ENCODE measurements at places on chromosomes 6 and 20. TPM values are rescaled to one million over a fixed set of nuclear protein-coding genes. Genes with fewer than 3 reads are reported as not detected.

The DPPA5 gene
- not detected for total RNA-seq

- no peak for DNase-seq
Measured at GRCh38 chr6:66902457-66902856, 1195.4 kb upstream of the EYS start.

- DNase-seq: no peak
Measured at GRCh38 chr6:10838794-10839333, 525 bp upstream of the MAK start.

DNA sequence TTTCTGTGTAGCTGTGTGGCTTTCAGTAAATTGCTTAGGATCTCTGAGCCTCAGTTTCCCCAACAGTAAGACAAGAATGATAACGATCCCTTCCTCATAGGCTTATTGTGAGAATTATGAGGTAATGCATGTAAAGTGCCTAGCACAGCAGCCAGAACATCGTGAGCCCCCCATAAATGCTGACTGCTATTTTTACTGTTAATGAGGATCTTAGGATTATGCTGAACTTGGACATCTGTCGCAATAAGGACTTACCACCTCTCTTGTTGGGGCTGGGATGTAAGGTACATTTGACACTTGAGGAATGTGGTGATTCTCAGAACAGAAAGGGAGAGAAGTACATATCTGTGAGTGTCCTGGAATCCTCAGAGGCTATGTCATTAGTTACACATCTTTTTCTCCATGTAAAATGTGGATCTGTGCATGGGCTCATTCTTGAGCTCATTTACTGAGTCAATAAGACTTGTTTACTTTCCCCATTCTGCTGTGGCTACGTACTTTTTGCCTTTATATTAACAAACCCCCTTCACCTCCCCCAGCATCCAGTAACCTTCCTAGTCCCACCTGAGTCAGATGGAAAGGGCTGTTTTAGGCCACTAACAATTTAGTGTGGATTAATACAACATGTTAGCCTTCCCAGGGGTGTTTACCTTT, 64.4 kb upstream of the PLEKHG1 start:
- DNase-seq: no peak

GRCh38 chr6:24581084-24581669, 64.8 kb downstream of the KIAA0319 start:
- peak; percentile 80 for DNase-seq

The ADGRF4 gene
- 0.19 TPM for total RNA-seq

DNA sequence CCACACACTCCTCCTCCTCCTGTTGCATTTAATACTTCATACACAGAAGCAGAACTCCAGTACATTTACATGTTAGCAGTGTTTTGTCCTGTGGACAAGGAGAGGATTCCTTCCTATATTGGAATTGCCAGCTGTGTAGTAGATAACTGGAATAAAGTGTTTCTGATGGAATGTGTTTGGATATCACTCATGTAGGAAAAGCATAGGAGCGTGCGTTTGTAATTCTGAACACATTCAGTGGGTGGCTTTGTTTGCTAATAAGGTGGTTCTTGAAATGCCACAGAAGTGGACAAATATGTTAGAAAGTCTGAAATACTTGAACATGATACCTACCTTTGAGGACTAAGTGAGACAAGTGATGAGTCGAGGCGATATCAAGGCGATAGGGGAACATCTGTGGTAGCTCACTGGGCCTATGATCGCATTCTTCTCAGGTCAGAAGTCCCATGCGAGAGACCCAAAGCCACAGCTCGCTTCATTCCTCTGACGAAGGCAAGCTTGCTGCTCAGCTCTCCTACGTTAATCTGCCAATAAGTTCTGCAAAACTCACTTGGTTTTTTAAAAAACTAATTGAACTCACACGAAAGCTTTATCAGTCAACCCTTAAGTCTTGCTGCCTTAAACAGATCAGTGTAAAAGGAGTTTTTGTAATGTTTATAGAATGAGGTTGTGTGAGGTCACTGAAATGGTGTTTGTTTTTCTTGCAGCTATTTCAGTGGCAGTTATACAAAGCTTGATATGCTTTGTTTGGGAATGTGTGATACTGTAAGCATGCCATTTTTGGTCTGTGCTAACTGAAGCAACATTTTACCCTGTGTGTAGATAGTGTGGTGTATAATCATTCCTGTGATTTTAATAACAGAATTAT, 159.9 kb downstream of the SOX4 start:
- no peak for DNase-seq

- no peak for DNase-seq
Measured at GRCh38 chr6:46325561-46326530, 155.1 kb upstream of the ENPP5 start.

GRCh38 chr20:63093966-63094766, 87.4 kb upstream of the BHLHE23 start:
- DNase-seq: no peak

GRCh38 chr6:106281088-106281487, 44.5 kb downstream of the ATG5 start:
- DNase-seq: no peak

DNA sequence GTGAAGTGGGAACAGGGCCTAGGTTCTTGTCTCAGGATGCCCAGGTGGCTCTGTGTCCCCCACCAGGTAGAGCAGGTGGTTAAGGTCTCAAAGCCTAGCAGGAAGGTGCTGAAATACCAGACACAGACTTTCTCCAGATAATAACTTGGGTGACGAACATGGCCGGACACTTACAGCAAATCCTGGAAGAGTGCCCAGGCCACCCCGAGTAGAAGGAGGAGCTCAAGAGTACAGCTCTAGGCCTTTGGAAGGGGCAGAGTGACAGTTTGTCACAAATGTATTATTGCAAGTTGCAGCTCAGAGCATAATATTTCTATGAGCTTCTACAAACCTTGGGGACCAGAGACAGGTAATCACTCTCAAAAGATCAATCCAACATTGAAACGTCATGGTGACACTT, 251.6 kb upstream of the SOX4 start:
- DNase-seq: no peak

The PCK1 gene
- 103 TPM for total RNA-seq

The MROH8 gene
- total RNA-seq: 1.4 TPM

The UTRN gene
- total RNA-seq: 283 TPM

- DNase-seq: no peak
Measured at GRCh38 chr6:166618251-166618650, 8.8 kb downstream of the RPS6KA2 start.

GRCh38 chr6:102773636-102774035, 1380.1 kb downstream of the GRIK2 start:
- DNase-seq: no peak

GRCh38 chr6:126195625-126196236, 144.2 kb upstream of the CENPW start:
- no peak for DNase-seq

The TP53TG5 gene
- total RNA-seq: not detected

The PRKN gene
- 44.8 TPM for total RNA-seq

DNA sequence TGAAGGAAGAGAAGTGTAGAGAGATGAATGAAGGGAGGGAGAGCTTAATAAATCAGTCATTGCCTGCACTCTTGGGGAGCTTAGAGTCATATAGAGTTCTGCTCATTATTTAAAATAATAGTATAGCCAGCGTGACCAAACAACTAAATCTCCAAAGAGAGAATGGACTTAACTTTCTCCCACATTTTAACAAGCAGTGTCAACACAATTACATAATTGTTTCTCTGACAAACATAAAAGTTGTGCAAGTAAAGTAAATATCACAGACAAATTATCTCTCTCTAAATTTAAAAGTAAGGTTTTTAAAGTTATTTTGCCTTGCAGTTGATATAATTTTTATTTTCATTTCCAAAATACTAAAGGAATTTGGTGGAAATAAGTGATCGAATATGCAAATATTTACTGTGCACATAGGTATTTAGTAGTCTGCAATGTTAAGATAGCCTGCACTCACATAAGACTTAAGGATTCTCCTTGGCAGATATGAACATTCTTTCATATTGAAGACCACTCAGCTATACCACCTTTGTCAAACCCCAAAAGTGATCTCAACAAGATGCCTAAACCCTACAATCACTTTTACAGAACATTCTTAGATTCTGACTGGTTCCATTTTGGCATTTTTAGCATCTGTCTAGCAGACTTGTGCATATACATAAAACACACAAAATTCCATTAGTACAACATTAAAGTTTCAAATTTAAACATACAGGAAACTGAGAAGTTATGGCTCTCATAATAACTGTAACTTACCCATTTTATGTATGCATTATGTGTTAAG, 67.7 kb downstream of the KIF6 start:
- no peak for DNase-seq

GRCh38 chr20:6746901-6747609, 20.4 kb upstream of the BMP2 start:
- DNase-seq: no peak

- no peak for DNase-seq
Measured at GRCh38 chr6:127496471-127496870, 22.7 kb downstream of the MTCL3 start.

The EEF1A2 gene
- 4.7 TPM for total RNA-seq

DNA sequence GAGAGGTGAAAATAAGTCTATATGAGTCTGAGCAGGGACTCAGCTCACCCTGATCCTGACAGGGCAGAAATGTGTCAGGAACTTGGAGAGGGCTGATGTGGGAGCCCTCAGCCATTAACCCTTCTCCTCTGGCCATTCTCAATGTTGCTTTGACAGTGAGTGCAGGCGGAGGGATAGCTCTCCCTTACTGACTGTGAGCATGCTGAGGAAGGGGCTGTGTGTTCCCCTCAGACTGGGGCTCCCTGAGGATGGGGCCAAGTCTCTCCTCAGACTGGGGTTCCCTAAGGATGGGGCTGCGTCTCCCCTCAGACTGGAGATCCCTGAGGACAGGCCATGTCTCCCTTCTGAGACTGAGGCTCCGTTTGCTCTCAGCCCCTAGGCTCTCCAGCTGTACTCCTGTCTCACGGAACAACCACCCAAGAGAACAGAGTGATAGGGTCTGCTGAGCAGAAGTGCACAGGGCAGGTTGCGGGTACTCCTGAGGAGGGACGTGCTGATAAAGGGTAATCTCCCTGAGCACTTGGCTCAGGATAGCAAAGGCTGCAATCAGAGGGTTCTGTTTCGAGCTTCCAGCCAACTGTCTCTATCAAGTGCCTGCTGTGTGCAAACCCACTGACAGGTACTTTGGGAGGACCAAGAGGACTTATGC, 141.0 kb downstream of the MRPL14 start:
- DNase-seq: no peak

- no peak for DNase-seq
Measured at GRCh38 chr20:37185686-37186085, 6.3 kb upstream of the MROH8 start.

GRCh38 chr6:170151321-170151771, 139.5 kb downstream of the DLL1 start:
- no peak for DNase-seq

The NOX3 gene
- not detected for total RNA-seq

- DNase-seq: no peak
Measured at GRCh38 chr6:6810727-6811126, 222.2 kb downstream of the LY86 start.

DNA sequence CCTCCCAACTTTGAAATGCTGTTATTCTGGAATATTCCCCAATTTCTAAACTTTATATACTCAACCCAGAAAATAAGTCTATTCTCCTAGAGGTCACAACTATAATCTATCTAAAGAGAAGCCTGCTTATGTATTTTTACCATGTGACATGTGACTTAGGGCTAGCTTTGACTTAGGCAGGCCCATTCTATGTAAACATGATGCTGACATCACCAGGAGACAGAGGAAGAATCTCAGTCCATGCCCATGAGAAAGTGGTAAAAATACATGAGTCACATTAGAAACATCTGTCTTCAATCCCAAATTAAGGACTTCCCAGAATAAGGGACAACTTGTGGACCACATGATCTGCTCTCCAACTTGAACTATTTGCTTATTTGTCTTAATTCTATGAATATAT, 113.6 kb upstream of the ID4 start:
- no peak for DNase-seq

GRCh38 chr6:157492741-157493140, 111.8 kb downstream of the ZDHHC14 start:
- no peak for DNase-seq

DNA sequence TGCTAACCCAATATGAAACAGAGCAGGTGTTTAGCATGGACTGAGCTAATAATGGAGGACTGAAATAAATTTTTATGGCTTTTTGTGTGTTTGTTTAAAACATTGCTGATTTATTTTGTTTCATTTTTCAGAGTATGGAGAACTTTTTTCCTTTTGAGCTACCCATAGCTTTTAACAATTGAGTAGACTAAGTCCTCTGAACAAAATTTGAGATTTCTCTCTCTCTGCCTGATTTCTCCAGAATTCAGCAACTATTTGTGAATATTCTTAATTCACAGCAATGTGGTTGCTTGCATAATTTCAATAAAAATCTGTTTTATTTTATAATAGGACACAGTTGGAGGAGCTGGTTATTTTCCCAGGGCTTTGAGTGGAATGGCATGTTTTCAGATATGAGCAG, 103.7 kb downstream of the TPBG start:
- DNase-seq: no peak

DNA sequence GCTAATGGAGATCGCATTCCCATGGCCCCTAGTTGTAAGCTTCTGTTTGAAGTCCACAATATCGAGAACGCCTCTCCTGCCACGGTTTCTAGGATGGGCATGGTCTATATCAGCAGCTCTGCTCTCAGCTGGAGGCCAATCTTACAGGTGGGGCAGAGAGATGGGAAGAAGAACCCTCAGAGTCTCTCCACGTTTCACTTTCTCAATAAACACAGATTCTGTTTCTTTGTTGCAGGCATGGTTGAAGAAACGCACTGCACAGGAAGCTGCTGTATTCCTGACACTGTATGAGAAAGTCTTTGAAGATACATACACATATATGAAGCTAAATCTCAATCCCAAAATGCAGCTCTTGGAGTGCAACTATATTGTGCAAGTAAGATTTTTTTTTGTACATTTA, 157.9 kb downstream of the DNAH8 start:
- DNase-seq: no peak

The MYCT1 gene
- 19.5 TPM for total RNA-seq

The MOXD1 gene
- total RNA-seq: 2.4 TPM

GRCh38 chr6:157887892-157888291, 64.8 kb downstream of the SNX9 start:
- DNase-seq: no peak

GRCh38 chr6:52245425-52245824, 1.1 kb upstream of the IL17F start:
- DNase-seq: no peak

GRCh38 chr6:104700371-104701185, 159.1 kb downstream of the HACE1 start:
- DNase-seq: no peak

The ULBP2 gene
- 1.1 TPM for total RNA-seq

GRCh38 chr6:17885889-17886576, 101.4 kb downstream of the KIF13A start:
- no peak for DNase-seq

- DNase-seq: no peak
Measured at GRCh38 chr6:129959358-129959930, 58.9 kb upstream of the L3MBTL3 start.

Measured in omental fat pad (tissue), 4 donors.